EH (cell line): ENCODE measurements at places on chromosomes 2 and 18.

- no peak for DNase-seq
Observed at GRCh38 chr2:65357095-65357958, 75.1 kb downstream of the SPRED2 start.

DNA sequence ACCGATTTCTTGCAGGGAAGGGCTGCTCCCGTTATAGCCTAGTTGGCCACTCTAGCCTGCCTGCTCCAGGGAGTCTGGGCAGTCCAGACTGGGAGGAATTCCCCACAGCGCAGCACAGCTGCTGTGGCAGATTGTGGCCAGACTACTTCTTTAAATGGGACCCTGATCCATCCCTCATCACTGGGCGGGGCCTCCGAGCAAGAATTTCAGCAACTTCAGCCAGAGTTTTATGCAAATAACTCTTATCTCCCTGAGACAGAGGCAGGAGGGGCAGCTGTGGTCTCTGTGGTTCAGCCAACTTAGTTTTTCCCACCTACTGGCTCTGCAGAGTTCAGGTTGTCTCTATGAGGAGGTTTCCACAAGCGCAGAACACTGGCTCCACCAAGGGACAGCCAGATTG is 1583.2 kb downstream of the SUCLG1 start:
- no peak for DNase-seq

- peak; percentile 55 for DNase-seq
Observed at GRCh38 chr18:48589797-48590519, 51.1 kb downstream of the CTIF start.

DNA sequence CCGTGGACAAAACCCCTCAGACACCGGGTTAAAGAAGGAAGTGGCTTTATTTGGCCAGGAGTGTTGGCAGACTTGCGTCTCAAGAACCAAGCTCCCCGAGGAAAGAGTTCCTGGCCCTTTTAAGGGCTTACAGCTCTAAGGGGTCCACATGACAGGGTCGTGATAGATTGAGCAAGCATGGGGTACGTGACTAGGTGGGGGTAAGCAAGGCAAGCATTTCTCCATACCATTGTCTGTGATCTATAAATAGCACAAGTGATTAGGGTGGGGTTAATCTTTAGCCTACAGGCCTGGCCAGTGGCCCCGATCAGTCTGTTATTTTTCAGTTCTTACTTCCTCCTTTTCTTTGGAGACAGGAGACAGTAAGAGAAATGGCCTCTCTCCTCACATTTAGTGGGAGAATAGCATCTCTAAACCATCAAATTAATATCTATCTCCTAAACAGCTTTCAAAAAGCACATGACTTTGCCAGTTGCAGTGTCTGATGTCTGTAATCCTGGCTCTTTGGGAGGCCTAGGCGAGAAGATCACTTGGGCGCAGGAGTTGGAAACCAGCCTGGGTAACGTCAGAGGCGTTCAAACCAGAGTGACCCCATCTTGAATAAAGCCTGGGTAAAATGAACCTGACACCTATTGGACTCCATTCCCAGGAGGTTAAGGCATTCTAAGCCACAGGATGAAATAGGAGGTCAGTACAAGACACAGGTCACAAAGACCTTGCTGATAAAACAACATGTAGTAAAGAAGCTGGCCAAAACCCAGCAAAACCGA is 18.3 kb upstream of the CNOT11 start:
- DNase-seq: no peak

DNA sequence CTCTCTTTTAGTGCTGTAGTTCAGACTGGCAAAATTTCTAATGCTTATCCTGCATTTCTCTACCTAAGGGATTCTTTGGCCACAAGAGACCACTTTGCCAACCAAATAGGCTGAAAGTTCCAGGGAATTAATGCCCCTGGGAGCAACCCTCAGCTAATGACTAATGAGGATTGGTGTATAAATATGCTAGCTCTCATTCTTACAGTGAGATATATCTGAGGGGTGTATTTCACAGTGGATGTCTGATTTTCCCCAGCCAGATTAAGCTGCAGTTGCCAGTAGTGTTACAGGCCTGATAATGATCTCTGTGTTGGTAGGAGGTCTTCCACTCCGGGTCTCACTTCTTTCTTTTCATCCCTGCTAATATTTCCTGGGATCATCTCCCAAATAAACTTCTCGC is 90.4 kb downstream of the GULP1 start:
- DNase-seq: peak; percentile 42

DNA sequence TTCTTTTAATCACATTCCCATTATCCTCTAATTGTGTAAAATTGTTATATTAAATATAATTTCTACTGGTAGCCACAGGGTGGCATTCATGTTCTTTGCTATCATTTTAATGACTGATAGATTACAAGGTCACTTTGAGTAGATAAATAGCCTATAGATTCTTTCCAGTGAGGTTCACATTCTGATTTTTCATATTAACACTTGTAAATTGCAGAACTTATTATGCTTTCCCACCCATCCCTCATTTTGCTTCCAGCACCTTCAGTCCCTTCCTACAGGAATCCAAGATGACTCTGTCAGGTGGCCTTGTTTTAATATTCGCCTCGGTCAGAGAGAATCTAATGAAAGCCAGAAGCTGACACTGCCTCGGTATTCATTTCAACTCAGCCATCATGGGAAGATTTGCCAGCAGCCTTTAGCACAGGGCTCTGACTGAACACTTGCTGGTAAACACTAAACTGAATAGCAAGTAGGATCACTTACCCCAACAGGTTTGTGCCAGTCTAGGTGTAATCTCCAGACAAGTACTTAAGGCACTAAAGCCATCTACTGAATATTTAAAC is 101.2 kb upstream of the FSHR start:
- peak; percentile 23 for DNase-seq

GRCh38 chr2:226691255-226691654 is 108.4 kb downstream of the IRS1 start:
- no peak for DNase-seq

DNA sequence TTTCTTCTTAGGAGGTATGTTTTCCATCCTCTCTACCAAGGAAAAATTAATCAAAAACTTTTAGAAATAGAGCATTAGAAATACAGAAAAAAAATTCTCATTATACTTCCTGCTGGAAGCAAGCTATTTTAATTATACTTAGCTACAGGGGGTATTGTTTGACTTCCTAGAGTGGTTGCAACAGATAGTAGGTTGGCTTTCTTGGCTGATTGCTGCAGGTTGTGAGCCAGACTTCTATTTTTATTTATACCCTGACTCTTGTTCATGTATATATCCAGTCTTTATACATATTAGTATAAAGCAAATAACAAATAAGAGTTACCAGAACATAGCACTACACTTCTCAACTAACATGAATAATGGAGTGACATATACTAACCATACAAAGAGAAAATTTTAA is 460.8 kb upstream of the REG3G start:
- DNase-seq: no peak

- no peak for DNase-seq
Observed at GRCh38 chr2:161104054-161104553, 56.1 kb upstream of the TANK start.

- DNase-seq: peak; percentile 56
Observed at GRCh38 chr2:120858361-120859106, 122.9 kb downstream of the GLI2 start.

DNA sequence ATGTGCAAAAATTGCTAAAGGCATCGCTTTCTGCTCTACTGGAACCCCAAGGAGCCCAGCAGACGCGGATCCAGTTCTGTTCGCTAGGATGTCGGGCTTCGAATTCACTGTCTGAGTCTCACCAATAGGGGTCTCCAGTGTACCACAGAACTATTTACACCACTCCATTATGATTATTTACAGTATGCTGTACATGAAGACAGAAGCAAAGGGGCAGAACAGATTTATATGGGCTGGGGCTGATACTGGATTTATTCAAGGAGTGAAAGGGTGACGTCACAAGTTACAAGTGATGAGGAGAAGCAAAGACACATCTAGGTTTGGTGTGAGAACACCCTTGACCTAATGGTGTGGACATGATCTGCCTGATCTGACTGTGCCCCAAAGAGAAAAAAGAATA is 185.3 kb upstream of the ATP5MC3 start:
- peak; percentile 51 for DNase-seq

DNA sequence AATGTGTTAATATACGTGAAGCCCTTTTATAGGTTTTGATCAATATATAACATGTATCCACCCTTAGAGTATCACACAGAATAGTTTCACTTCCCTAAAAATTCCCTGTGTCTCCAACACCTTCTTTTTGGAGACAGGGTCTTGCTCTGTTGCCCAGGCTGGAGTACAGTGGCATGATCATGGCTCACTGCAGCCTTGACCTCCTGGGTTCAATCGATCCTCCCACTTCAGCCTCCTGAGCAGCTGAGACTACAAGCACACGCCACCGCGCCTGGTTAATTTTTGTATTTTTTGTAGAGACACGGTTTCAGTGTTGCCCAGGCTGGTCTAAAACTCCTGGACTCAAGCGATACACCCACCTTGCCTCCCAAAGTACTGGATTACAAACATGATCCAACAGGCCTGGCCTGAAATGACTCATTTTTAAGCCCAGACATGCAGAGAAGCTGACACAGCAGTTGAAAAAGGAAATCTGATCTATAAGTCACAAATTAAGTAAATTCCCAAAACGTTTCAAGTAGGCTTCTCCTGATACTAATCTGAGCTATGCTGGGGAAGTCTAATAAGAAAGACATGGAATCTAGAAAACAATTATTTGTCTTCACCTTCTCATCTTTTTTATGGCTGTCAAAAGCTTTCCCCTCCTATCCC is 2.9 kb downstream of the DUSP11 start:
- DNase-seq: peak; percentile 27

DNA sequence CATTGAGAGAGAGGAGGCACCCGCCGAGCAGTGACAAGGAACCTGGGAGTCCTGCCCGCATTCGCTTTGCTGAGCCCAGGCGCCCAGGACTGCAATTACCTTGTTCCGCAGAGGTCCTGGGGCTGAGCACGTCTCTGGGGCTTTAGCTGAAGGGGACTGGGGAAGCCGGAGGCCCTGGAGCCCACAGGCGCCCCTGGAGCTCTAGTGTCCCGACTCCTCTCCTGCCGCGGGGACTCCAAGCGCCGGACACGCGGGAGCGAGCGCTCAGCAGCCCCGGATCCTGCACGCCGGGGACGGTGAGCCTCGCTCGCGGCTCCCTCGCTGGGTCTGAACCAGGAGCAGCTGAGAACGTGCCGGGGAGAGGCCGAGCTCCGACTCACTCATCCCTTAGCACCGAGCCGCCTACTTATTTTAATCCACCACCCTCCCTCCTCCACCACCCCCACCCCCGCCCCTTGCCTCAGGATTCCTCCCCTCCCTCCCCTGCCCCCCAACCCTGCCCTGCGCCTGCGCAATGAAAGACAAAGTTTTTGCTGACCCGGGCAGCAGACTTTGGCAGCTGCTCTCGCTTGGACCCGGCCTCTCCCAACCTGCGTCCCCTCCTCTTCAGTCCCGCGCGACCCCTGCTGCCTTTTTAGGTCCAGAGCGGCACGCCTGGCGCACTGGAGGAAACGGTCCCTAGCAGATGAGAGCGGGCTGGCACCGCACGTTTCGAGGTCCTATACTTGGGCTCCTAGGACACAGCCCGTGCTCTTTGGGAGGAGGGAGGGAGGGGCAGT is at the start of gene OSR1:
Gene OSR1 (minus strand): TSS at position 382 of the 779 bp plus-strand sequence. CDS start 4,818 bp downstream, outside the sequence.
- DNase-seq: peak; percentile 86

DNA sequence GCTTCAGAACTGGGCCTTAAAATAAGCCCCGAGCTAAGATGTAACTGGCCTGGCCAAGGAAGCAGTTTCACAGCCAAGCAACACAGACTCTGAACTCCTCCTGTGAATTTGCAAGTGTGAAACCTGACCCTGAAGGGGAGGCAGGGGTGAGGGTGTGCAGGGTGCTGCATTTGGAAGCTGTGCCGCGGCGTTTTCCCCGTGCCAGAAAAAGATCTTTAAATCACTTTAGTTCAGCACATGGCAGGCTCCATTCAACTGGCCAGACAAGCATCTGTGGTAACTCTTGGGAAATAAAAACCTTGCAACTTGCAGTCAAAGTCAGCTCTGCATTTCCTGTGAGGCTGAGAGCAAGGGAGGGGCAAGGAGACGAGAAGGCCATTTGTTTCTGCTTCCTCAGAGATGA is 209.3 kb upstream of the SOX11 start:
- DNase-seq: no peak

DNA sequence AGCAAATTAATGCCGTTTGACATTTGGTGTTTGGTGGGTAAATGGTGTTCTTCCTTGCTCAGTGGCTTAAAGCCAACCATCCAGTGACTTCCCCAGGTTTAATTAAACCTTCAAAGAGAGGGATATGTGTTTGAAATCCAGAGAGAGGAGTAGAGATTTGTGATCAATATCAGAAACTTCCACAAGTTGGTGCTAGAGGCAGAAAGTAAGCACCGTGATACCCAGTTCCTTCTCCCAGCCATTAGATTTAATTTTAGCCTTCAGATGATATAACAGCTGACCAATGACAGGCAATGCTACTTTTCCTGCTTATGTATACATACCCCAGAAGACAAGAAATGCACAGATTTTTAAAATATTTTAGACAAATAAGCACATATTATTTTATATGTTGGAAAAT is 398.5 kb downstream of the CDH2 start:
- DNase-seq: peak; percentile 44

- DNase-seq: no peak
Observed at GRCh38 chr2:170905864-170906263, 23.2 kb upstream of the GORASP2 start.

DNA sequence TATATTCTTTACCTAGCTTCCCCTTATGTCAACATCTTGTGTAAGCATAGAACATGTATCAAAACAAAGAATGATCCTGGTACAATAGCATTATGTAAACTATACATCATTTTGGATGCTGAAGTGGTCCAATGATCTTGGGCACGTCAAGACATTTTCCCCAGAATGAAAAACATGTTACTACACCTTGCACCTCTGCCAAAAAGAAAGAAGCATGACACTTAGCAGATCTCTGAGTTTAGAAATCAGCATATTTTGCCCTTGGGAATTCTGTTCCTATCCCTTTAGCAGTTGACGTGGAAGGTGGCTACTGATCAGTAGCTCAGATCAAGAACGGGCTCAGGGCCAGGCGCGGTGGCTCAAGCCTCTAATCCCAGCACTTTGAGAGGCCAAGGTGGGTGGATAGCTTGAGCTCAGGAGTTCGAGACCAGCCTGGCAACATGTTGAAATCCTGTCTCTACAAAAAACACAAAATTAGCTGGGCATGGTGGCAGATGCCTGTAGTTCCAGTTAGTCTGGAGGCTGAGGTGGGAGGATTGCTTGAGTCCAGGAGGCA is 1.7 kb upstream of the LCLAT1 start:
- no peak for DNase-seq

- no peak for DNase-seq
Observed at GRCh38 chr2:1801541-1801940, 57.2 kb upstream of the PXDN start.

DNA sequence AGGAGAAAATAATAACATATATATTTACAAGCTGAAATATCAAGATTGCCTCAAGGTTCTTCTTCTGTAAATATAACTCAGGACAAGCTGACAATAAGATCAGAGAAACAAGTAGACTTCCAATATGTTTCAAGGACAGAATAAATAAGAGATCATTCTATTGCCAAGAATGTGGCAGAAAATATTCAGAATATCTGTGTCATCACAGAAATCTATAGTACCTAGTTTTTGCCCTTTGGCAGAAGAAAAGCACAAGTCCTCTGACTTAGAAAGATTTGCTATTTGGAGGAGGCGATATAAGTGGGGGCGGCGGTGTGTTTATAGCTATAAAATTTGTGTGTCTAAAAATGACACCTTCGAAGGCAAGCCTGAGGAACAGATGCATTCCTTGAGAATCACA is 34.3 kb downstream of the ARHGAP15 start:
- no peak for DNase-seq
